Left lung (tissue), 14 donors: ENCODE measurements at places on chromosomes 5 and 9. TPM values are rescaled to one million over a fixed set of nuclear protein-coding genes. Genes with fewer than 3 reads are reported as not detected.

DNA sequence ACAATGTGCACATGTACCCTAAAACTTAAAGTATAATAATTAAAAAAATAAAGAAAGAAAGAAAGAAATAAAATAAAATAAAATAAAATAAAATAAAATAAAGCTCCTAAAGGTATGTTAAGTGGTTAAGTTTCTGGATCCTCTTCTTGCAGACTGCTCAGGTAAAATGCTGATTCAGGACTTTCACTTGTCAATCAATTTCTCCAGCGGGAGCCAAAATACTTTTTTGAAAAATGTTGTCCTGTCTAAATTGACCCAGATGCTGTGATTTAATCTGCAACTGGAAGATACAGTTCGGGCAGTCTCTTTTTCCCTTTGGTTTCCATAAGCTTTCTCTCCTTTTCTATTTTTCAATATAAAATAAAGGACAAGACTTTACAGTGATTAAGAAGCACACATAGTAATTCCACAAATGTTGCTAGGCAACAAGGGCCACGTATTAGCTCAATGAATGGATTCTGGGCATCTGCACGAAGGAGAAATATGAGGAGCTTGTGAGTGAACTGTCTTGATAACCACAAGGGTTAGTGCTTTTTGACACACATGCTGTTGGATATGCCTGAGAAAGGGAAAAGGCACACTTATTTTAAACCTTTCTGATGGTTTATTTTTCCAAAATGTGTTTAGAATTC, 38.6 kb downstream of the HTR4 start:
- no peak for DNase-seq

DNA sequence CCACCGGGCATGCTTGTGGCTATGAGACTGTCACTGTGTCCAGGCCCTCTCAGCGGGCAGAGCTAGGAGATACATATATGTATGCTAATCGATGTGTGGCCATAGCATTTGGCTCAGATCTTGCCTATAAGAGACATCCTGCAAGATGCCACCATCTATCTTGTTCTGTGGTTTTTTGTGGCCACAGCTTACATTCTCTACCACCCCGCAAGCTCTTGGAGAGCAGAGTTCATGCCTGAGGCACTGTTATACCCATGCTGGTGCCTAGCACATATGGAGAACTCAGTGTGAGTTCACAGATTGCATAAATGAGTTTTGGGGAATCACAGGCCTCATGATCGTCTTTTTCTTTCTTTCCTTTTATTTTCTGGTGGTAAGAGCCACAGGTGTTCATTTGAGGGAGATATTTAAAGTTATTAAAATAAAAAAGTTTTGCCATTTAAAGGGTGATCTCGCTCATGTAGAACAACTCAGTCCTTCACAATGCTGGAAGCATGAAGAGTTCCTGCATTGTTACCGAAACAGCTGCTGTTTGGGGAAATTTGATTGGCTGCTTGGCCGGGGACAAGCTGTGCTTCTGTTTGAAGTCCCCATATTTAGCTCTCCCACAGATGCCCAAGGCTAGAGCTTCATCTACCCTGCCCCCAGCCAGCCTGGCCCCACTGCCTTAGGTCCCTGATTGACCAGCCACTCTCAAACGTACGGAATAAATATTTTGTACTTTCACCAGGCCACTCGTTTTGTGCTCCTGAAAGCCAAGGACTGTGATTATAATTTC, 169.2 kb upstream of the MAP1B start:
- DNase-seq, result no peak

The CDH9 gene
- total RNA-seq, result not detected

The GDA gene
- total RNA-seq, result not detected

The PTGER4 gene
- 28.4 TPM for total RNA-seq
